CD4-positive, alpha-beta T cell treated with Interleukin-2 at 100 ng/mL for 4 hours (primary cell): ENCODE measurements at places on chromosomes 7 and 10.

- no peak for DNase-seq
These were observed 30.3 kb downstream of the IMMP2L start for GRCh38 chr7:111531993-111532392.

- no peak for DNase-seq
These were observed 170.1 kb downstream of the TMEM26 start for GRCh38 chr10:61283066-61283465.

- DNase-seq, result peak; percentile 21
These were observed 25.3 kb downstream of the GARIN1A start for GRCh38 chr7:128697302-128697905.

DNA sequence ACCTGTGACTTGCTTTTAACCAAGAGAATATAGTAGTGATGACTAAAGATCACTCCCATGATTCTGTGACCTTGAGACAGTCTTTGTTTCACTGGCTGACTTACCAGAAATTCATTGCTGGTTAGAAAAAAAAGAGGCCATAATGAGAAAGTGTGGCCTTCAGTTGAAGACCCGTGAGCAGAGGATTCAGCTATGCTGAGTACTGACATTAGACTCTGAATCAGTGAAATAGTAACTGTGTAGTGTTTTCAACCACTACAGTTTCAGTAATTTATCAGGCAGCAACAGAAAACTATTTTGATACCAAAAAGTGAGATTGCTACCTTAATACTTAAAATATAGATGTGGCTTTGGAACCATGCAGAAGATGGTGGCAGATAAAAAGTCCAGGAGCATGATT is 298.0 kb upstream of the KCND2 start:
- DNase-seq, result no peak

- DNase-seq, result peak; percentile 8
These were observed 11.6 kb downstream of the RPS24 start for GRCh38 chr10:78045237-78045636.

- no peak for DNase-seq
These were observed 35.9 kb downstream of the MTURN start for GRCh38 chr7:30170476-30171205.

DNA sequence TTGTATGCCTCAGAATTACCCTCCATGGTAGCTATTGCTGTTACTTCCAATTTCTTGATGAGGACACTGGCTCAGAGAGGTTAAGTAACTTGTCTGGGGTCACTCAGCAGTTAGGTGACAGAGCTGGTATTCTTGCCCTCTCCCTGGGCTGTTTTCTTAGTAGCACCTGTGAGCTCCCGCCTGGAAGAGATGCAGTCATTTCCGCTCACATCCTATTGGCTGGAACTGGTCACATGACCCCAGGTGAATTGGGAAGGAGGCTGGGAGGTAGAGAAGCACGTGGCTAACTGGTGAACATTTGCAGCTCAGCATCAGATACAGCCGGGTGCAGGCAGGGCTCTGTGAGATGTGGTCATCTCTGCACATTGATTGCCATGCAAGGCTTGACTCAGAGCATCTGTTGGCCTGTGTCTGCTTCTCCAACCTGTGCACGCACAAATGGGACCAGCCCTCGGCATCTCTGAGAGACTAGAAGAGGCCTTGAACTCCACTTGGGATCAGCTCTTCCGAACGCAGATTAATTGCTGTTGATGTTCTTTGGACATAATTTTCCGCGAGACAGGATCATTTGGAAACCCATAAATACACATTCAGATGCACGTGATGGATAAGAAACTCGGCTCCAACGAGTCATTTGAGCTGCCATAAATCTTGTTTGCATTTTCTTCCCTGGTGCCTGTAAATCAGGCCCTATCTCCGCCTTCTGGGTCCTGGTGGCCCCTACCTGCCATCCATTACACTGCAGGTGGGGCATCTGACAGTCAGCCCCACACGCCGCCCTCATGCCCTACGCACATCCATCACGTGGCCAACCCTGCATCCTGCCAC is 42.8 kb downstream of the MYL10 start:
- no peak for DNase-seq

GRCh38 chr10:89535171-89536012 is at the start of gene SLC16A12:
Gene SLC16A12 (minus strand): TSS chr10:89535594. CDS start chr10:89462578, 73,016 bp downstream.
- DNase-seq, result no peak

- DNase-seq, result no peak
These were observed 16.8 kb downstream of the NOBOX start for GRCh38 chr7:144386741-144387140.

GRCh38 chr10:70135684-70136083 is 3.1 kb upstream of the AIFM2 start:
- no peak for DNase-seq

DNA sequence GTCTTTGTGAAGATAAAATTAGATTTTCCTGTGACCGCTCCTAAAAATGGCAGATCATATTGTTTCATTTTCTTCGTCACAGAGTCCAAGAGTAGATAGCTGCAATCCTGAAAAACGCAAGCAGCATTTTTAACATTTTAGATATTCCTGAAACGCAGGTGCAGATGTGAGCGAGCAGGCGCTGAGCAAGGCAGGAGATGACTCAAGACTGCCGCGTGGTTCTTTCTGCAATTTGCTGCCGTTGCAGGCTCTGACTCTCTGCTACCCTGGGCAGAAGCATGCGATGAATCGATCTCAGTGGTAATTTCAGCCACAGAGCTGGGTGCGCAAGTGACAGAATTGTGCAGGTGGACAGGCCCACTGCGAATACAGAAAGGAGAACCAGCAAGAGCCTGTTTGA is 331.9 kb downstream of the ACTR3B start:
- no peak for DNase-seq

DNA sequence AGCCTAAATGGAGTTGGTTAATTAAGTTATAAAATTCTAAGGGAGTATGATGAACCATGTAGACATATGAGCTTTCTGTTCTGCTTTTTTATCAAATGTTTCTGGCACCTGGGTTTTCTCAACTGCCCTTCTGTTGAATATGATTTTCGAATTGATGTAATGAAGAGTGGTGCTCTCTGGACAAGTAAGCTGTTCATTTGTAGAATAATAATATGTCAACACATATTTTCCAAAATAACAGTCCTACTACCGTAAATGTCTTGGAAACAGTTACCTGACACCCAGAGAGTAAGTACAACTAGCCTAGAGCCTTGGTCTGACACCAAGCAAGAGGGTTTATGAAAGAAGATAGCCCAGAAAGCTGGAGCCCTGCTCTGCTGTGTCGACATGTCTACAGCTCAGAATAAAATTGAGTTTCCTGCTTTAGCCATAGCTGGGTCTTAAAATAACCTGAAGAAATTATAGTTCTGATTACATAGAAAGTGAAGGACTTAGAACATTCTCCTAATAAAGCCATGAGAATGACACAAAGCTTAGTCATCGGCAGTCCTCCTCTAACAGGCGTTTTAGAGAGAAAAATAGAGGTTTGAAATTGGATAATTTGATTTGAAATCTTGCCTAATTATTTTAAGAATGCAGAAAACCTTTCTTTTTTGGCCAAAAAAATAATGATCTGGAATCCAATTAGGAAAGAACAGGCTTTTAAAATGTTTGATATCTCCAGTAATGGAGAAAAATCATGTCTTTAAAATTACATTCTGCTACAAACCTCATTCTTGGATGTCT is 25.1 kb downstream of the HDAC9 start:
- DNase-seq, result no peak

DNA sequence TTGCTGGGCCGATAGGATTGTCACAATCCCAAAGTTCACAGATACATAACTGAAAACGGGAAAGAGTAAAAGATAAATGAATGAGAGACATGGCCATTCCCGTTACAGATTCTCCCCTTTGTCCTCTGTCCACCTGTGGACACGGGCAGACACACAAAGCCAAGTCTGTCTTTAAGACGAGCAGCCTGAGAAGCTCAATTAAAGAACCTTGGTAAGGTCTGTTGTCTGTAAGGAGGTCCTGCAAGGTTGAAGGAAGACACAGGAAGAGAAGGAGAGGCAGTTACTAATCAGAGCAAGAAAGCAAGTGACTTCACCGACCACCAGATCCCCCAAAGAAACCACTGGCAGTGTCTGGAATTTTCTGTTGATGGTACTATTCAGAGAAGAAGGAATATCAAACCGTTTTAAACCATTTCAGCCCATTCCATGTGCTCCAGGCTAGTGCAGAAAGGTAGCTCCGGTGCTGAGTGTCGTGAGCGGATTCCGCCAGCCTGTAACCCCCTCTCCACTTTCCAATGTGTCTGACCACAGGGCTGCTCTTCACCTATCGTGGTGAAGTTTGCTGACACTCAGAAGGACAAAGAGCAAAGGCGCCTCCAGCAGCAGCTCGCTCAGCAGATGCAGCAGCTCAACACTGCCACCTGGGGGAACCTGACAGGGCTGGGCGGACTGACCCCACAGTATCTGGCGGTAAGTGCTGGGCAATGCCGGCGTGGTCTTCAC is 252.6 kb downstream of the CELF2 start:
- DNase-seq, result peak; percentile 71

DNA sequence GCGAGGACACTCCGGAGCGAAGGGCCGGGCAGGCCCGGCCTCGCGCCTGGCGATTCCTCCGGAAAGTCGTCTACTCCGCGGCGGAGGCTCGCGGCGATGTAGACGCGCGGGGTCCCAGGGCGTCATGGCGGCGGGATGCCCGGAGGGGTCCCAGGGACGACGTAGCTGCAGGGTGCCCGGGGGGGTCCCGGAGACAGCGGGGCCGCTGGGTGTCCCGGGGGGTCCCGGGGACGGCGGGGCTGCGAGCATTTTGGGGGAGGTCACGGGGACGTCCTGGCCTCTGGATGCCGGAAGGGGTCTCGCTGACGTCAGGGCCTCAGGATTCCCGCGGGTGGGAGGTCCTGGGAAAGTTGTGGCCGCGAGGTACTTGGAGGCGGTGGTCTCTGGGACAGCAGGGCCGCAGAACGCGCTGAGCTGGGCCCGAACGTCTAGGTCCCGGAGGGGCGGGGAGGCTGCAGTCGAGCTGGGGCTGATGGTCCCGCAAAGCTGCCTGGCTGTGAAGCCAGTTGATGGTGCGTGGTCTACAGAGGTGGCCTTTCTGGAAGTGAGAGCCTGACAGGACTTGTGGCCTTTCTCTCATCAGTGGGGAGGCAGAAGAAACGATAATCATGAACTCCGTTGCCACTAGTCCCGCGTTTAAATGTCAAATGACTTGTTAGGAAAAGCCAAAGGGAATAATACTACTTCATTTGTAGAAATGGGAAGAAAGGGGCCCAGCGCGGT is 637 bp downstream of the HSPA14 start:
- peak; percentile 2 for DNase-seq

DNA sequence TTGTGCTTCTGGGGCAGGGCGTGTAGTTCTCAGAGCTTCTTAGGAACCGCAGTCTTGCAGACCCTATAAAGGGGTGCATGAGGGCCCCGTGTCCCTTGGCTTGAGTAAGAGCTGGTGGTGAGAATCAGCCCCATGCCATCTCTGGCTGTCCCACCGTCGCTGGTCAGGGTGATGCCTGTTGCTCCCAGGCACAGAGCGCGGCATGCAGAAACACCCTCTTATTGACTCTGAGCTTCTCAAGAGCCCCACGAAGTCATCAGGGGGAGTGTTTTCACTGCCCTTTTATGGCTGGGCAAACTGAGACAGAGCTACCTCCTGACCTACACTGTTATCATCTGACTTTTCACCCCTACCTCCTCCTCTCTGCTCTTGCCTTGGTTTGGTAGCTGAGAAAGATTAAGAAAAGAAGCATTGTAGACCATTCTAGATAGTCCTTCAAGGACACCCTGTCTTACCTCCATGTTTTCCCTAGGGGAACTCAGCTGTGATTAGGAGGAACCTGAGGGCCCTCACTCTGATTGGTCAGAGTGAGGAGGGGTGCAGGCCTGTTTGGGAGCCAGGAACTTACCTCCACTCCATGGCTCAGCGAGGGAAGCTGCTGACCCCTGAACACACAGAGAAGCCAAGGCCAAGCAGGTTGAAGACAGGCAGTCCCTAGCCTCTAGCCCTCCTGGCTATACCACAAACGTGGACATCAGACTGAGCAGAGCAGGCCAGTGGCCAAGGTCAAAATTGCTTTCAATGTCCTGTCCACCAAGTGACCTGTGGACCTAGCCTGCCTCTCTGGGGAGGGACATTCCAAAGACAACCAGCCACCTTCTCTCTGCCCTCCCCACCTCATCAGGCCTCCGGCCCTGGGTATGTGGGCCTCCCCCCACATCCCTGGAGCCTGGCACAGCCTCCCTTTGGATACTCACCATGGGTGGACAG is 17.6 kb downstream of the UNC5B start:
- DNase-seq, result no peak

- DNase-seq, result no peak
These were observed 30.7 kb downstream of the THNSL1 start for GRCh38 chr10:25047088-25047487.

- peak; percentile 54 for DNase-seq
These were observed 51.3 kb downstream of the PWWP2B start for GRCh38 chr10:132448248-132448731.

GRCh38 chr10:106566873-106567272 is 597.6 kb downstream of the SORCS1 start:
- DNase-seq, result no peak

GRCh38 chr7:113198226-113198625 is 79.9 kb upstream of the SMIM30 start:
- DNase-seq, result no peak

DNA sequence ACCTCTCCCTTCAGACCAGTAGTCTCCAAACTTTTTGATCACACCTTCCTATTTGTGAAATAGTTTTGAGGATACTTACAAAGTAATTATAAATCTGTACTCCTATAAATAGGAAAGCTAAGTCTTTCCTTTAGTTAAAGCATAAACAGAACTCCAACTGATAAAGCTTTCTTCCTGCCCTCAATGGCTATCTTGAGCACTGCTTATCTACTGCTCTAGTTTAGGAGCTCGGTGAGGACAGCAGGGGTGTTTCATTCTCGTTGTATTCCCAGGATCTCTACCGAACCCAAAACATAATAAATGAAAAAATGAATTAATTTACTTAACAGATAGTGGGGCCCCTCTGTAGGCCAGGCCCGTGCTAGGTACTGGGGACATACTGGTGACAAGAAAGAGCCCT is 17.7 kb downstream of the SORBS1 start:
- DNase-seq, result no peak

GRCh38 chr7:12553416-12553815 is 17.1 kb upstream of the SCIN start:
- no peak for DNase-seq

- DNase-seq, result no peak
These were observed 69.7 kb upstream of the APBB1IP start for GRCh38 chr10:26368463-26368862.

DNA sequence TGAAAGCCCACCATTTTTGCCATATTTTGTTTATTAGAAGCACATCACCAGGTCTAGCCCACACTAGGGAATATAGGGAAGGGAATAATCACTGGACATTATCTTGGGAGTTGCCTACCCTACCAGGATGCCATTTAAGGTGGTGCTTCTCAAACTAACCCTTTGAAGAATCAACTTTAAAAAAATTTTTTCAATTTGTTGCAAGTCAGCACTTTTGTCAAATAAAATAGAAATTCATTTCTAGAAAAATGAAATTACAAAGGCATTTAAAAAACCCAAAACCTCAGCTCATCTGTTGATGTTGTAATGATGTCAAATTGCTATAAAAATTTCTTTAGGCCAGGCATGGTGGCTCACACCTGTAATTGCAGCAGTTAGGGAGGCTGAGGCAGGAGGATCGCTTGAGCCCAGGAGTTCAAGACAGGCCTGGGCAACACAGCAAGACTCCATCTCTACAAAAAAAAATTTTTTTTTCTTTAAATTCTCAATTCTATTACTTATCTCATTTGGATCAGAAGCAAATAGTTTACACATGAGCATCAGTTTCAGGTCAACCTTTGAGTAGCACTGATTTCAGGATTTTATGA is 2.5 kb upstream of the NFE2L3 start:
- DNase-seq, result no peak
